ENCODE measurements at places on chromosomes 3 and 15. TPM values are rescaled to one million over a fixed set of nuclear protein-coding genes. Genes with fewer than 3 reads are reported as not detected.

FEZF2 gene
- 0.11 TPM for total RNA-seq

GRAMD2A gene
- total RNA-seq, result 1.3 TPM

PRICKLE2 gene
- total RNA-seq, result 3.2 TPM

SCAANT1 gene
- total RNA-seq, result not detected

IMPG2 gene
- 0.02 TPM for total RNA-seq

PLA2G4E gene
- not detected for total RNA-seq

GOLGA6D gene
- 0.37 TPM for total RNA-seq

FETUB gene
- not detected for total RNA-seq

A4GNT gene
- not detected for total RNA-seq

NR2E3 gene
- total RNA-seq, result 0.35 TPM

KBTBD13 gene
- total RNA-seq, result not detected

OIP5 gene
- 30.9 TPM for total RNA-seq

DNA sequence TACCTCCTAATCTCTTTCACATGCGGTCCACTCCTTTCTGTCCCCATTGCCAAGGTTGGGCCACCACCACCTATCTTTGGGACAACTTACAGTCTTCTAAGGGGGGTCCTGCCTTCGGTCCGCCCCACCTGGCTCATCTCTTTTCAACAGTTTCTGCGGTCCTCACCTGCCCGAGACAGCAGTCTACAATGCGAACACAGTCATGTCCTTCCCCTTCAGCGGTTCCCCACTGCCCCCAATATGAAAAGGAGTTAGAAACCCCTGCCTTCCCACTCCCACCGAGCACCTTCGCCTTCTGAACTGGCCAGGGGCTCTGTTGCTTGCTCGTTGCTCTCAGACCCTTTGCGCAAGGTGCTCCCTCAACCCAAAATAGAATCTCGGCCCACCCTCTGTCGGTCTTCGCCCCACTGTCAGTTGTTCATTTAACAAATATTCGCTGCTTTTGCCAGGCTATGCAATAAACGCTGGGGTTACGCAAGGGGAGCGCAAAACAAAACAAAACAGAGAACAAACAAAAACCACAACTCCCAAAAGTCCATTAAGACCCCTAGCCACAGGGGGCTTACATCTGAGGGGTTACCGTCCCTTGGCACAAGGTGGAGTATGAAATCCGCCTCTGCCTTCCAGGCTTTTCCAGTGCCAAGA, 611 bp upstream of the FANCI start:
- no peak for DNase-seq

- no peak for DNase-seq
Measured at GRCh38 chr15:79978260-79978654, 7.3 kb upstream of the BCL2A1 start.

DNA sequence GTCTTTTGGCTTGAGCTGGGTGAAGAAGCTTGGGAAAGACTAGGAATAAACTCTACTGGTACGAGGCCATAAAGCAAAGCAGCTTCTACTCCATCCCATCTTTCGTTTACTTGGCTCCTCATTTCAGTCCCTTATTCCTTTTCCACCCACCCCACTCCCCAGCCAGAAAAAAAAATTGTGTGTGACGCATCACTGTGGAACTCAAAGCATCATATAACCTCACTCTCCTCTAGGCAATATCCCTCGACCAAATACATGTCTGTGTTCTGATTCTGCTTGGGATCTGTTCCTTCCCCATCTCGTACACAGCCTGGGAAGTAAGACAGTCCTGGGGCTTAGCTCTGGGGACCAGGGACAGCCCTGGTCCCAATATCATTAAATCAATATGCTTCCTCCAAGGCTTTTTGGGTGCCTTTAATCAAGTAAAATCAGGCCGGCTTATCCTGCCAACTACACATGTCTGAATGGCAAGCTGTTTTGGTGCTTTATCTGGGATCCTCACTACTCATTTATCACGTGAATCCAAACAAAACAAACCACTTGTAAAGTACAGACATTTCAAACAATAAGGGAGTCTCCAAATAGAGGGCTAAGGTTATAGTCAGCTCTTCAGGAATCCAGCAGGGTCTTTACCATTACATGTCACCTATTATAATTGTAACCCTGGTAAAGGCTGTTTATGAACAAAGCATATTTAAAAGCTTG, 74.9 kb upstream of the ZBED2 start:
- DNase-seq, result no peak

DNA sequence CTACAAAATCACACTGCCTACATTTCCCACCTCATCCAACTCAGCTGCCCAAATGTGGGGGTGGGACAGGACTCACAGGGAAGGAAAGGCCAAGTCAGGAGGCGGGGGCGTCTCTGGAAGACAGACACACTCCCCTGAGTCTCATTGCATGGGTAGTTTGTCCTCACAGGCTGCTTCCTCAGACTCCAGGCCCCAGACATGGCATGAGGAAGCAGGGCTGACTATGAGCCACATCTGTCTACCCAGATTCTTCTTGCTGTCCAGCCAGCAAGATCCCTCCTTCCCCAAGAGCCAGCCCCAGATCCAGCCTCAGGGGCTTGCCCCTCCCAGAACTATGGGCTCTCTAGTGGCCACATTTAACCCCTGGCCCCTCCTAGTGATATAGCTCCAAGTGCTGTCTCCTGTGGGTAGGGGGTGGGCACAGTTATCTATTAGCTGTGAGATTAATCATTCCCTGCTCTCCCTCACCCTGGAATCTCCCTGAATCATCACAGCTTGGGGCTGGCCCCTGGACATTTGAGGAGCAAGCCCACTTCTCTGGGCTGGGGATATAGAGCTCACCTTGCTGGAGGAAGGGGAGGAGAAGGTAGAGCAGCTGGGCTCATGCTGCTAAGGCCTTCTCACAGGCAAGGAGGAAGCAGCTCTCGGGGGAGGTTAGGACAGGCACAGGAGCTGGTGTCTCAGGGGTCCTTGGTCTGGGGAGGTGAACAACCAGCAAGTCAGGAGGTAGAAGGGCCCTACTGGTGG, 2.1 kb upstream of the CCDC33 start:
- no peak for DNase-seq

GRCh38 chr3:15646851-15647511, 45.4 kb downstream of the BTD start:
- DNase-seq, result no peak

DNA sequence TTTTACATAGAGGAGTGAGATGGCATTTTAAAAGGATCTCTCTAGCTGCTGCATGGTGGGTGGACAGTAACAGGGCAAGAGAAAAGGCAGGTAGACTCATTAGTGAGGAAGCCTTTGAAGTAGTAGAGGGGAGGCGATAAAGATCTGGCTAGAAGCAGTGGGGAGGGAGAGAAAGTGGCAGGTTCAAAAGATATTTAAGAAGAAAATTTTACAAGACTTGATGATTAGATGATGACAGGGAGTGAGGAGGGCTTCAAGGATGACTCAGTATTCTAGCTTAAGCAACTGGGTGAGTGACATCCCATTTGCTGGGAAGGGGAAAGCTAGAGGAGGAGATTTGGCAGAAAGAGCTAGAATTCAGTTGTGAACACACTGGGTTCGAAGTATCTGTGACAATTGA, 3.8 kb upstream of the BRPF1 start:
- no peak for DNase-seq

GRCh38 chr15:38072348-38073177, 138.1 kb downstream of the TMCO5A start:
- DNase-seq, result peak; percentile 91

DNA sequence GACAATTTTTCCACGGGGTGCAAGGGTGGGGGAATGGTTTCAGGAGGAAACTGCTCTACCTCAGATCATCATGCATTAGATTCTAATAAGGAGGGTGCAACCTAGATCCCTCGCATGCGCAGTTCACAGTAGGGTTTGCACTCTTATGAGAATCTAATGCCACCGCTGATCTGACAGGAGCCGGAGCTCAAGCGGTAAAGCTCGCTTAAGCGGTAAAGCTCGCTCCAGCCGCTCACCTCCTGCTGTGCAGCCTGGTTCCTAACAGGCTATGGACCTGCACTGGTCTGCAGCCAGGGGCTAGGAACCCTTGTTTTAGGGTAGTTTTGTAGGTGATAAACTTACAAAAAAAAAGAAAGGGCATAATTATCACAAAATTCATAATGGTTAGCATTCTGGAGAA, 53.9 kb upstream of the RYR3 start:
- DNase-seq, result no peak

GRCh38 chr3:170534227-170534626, 51.6 kb downstream of the SLC7A14 start:
- no peak for DNase-seq

DNA sequence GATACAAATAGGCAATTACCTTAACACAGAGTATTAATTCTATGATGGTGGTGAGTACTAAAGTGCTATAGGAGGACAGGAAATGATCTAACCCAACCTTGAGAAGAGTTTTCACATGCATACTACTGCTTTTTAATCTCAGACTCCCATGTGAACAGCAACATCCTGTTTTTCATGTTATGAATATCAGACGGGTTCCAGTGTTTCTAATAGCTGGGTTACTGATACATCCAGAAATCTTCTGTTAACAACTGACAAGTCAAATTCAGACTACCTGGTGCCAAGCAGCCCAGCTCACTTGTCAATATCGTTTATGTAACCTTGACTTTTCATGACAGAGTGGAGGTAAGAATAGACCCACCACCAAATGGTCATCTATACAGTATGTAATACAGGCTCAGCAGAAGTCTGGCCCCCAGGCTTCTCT, 220.2 kb upstream of the COL8A1 start:
- no peak for DNase-seq

DNA sequence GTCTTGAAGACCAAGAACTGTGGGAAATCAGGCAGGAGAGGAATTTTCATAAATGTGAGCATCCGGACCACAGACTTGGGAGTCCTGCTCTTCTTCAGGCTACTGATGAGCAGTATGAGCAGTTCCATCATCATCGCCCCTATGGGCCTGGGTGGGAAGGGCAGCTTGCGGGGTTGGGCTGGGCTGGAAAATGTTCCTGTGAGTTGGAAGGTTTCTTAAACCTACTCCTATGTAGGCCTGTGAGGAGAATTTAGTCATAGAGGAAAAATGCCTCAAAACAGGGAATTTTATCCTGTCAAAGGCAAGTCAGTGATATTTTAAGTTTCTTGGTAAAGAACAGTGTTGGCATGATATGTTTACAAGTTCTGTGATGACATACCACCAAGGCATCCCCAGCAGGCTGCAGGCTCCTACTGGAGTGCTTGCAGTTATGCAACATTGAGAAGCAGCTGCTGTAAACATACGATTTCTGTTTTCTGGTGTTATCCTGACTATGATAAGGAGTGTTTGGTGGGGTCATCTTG, 10.3 kb downstream of the MASP1 start:
- DNase-seq, result no peak

- DNase-seq, result no peak
Measured at GRCh38 chr3:13645801-13646637, 97.1 kb downstream of the FBLN2 start.

DNA sequence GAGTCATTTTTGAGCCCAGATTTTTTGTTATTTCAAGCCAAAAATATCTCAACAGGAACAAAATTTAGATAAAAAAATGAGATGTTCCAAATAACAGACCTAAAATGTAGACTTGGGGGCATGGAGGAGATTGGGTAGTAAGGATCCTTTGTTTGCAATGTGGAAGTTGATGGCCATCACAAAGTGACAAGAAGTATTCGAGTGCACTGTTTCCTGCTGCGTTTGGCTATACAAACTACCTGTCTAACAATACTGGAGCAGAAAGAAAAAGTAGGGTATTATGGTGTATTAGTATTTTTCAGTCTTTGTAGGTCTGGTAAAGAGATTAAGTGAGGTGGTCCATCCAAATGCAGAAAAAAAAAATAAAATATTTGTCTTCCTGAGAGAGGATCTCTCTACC, 284.2 kb downstream of the C3orf38 start:
- no peak for DNase-seq

DNA sequence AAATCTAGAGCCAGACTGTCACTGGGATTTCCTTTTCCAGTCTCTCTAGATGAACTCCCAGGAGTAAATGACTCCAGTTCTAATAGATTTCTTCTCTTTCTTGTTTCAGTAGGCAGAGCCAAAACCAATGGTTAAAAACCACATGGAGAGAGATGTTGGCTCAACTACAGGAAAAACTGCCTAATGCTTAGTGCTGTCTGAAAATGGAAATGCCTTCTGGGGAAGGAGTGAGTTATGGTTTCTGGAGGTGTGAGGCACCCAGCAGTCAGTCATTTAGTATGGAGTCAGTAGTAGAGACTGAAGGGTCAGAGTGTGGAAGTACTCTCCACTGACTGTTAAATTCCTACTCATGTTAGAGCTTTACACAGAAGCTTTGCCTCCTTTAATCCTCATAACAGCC, 136.7 kb downstream of the CCNL1 start:
- no peak for DNase-seq

DNA sequence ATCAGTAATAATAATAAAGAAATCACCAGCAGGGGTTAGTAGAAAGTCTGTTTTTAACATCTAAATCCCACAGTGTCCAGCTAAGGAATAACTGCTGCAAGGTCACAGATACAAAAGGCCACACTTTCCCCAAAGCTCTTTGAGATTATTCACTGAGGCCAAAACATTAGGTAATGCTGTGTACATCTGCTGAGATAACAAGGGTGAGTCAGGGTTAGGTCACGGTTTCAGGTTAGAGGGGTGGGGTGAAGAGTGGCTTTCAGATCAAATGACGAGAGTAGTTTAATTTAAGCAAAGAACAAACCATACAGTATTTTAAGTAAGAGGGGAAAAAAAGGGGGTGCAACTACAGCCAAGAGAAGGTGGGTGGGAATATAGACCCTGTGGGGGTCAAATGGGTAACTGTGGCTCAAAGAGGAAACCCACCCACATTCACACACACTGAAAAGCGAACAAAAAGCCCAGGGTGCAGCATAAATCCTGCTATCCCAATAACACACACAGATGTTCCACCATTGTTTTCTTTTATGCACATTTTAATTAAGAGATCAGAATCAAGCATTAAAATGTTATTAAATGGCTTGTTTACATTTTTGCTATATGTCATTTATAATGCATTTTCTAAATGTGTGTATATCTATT, 412.9 kb downstream of the TIGIT start:
- no peak for DNase-seq

DNA sequence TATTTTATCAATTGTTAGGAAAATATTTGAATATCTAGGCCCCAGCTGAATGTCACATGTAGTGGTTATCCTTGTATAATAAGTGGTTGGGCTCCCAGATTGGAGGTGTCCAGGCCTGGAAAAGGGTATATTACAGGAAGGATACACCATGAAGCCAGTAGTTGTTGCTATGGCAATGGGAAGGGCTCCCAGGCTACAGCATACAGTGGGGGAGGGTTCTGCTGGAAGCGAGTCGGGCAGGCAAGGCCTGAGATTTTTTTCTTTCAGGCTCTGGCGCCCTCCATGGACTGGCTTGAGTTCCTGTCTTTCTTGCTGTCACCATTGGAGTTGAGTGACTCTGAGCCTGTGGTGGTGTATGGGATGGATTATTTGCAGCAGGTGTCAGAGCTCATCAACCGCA, 8.9 kb downstream of the ECE2 start:
- peak; percentile 88 for DNase-seq

DNA sequence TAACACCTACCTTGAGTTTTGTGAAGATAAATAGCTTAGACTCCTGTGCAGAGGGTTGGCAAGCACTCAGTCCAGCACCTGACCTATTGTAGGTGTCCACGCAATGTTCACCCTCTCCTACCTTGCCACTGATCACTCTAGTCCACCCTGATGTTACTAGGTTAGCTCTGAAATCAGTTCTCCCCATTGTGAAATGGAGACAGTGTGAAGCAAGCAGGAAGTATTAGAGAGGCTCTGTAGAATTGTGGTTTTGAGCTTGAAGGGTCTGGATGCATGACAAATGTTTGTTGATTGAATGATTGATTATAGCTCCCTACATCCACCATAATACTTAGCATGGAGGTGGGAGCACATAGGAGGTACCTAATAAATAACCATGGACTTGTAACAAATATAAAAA, 199.7 kb downstream of the RPLP1 start:
- DNase-seq, result no peak
